Eye (tissue), 1 donor: ENCODE measurements at places on chromosomes 7 and 10.
A peak's percentile ranks its signal among the peaks of the same experiment; 100 is the strongest.

DNA sequence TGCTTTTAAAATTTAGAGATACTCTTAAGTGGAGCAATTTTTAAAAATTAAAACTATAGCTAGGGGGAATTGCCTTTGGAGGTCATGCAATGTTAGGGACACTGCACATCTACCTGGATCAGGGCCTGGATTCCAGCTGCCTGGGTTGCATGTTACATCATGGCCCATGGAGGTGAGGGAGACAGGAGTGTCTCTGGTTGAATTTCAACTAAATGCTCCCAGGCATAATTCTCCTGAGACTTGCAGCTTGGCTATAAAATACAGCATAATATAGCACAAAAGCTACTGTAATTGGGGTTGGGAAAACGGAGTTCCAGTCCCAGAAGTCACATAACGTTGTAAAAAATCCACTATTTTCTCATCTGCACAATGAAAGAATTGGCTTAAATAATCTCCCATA, 782.5 kb downstream of the LRMDA start:
- no peak for DNase-seq

GRCh38 chr10:131561897-131562296, 250.4 kb upstream of the TCERG1L start:
- no peak for DNase-seq

- no peak for DNase-seq
These were observed 42.2 kb upstream of the MXI1 start for GRCh38 chr10:110165239-110165638.

DNA sequence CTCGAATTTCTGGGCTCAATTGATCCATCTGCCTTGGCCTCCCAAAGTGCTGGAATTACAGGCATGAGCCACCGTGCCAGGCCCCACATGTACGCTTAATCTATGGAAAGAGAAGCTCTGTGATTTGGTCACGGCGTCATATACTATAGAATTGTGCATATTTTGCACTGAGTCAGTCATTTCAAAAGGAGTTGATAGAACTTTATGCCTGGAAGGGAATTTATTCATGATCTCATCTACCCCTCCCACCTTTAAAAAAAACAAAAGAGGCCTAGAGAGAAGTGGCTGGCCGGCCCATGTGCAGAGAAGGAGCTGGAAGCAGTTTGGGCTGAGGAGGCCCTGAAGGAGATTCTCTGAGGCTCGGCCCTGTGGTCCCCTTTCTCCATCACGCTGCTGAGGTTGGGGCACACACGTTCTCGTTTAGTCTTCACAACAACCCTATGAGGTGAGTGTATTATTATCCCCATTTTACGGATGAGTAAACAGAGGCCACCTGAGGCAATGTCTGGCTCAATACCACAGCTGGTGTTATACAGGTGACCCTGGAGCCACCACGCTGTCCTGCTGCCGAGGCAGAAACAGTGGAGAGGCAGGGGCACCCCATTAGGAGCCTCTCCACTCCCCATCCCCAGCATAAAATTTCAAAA, 47.2 kb upstream of the ZRANB1 start:
- DNase-seq, result no peak

- DNase-seq, result peak; percentile 88
These were observed 23.6 kb upstream of the VPS41 start for GRCh38 chr7:38932509-38933168.

- DNase-seq, result no peak
These were observed 24.9 kb downstream of the CALD1 start for GRCh38 chr7:134804351-134804750.

DNA sequence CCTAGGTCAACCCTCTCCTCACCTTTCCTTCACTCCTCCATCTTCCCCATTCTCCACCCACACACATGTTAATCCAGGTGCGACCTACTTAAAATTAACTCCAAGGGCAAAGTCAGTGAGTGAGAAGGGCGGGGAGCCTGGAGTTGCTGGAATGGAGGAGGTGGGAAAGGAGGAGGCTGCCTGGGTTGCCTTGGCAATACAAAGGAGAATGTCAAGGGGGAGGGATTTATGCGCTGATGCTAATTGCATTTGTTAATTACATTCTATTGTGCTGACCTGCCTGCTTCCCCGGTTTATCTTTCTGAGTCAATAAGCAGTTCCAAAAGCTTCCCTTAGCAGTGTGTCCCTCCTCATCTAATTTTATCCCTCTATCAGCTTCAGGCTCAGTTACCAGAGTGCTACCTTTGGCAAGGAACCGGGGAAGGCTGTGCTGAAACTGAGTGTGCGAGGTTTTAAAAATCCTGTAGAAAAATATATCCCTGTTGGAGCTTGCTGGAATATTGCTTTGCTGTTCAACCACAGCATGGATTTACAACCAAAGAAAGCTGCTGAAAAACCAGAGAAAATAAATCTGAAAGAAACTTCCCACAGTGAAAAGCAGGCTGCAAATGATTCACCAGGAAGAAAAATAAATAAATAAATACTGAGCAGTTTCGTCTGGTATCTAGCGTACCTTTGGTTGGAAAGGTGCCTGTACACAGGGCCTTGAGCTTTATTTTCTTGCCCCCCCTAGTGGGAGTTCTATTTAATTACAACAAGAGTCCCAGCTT, 113.2 kb upstream of the DGKB start:
- DNase-seq, result peak; percentile 83

- no peak for DNase-seq
These were observed 49.4 kb downstream of the FRMPD2 start for GRCh38 chr10:48224979-48225560.

GRCh38 chr7:155741805-155742204, 70.5 kb downstream of the SHH start:
- no peak for DNase-seq

- DNase-seq, result peak; percentile 87
These were observed 938 bp upstream of the CADPS2 start for GRCh38 chr7:122887198-122887597.

GRCh38 chr7:601595-602340, 82.1 kb upstream of the PDGFA start:
- no peak for DNase-seq

DNA sequence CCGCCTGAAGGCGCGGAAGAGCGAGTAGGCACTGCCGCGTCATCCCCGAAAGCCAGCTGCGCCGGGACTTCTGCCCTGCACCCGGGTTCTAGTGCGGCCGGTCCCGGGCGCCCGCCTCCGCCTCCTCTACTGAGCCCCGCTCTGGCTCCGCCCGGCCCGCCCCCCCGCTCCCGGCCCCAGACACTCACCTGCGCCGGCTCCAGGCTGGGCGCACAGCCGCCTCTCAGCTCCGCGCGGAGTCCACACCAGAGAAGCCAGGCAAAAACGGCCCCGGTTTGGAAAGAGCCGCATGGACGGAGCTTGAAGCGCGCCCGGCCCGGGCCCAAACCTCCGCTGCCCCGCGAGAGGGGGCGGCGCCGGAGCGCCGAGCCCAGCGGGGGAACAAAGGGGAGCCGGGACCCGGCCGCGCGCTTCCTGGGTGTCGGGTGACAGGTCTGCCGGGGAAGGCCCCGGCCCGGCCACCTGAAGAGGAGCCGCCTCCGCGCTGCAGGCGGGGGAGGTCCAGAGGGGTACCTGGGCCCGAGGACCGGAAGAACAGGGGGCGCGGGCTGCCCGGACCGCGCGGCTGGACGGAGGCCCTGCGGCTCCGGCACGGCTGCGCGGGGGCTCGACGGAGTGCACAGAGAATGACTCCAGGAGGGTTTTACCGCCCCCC, 168.2 kb downstream of the NRF1 start:
- peak; percentile 70 for DNase-seq

GRCh38 chr7:134640842-134641715, 5.6 kb upstream of the BPGM start:
- DNase-seq, result no peak

- no peak for DNase-seq
These were observed 53.5 kb upstream of the ARHGAP21 start for GRCh38 chr10:24777196-24777595.

DNA sequence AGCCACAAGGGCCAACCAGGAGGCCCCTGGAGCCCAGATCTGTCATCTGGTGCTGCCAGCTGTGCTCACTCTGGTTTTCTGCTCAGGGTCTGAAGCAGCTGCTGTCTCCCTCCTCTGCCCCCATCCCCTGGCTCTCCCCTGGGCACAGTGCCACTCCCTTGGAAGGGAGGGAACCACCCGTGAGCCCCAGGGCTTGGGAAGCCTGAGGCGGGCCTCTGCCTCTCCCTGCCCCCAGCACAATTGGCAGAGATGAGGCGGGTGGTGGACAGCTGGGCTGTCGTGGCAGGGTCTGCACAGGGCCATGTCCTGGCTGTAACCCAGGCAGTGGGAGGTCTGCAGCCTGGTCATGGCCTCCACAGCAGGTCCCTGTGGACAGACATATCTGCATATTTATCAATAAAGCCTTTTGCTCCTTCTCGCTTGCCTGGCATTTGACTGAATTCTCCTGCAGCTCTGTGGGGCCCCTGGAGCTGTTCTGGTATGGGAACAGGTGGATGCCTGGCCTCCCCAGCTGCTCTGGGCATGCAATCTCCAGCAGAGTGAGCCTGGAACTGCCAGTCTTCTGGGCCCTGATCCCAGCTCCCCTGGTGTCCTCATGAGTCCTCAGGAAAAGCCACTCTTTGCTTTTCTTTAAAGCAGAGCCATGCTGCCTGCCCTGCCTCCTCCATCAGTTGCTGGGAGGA, 1.6 kb upstream of the ANKRD2 start:
- peak; percentile 24 for DNase-seq

DNA sequence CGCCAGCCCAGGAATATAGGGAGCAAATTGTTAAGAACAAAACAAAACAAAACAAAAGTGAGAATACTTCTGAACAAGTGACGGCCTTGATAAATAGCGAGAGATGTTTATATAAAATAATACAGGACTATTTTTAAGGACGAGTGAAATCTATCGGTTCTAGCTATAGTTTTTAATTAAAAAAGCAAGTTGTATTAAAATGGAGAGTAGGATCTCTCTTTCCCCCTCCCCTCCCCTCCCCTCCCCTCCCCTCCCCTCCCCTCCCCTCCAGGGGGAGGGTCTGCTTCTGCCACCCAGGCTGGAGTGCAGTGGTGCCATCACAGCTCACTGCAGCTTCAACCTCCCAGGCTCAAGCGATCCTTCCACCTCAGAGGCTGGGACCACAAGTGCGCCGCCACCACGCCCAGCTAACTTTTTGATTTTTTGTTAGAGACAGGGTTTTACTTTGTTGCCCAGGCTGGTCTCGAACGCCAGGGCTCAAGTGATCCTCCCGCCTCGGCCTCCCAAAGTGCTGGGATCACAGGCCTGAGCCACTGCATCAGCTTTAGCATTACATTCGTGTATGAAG, 440 bp upstream of the TCAF1 start:
- no peak for DNase-seq

GRCh38 chr7:42650171-42650570, 261.7 kb downstream of the C7orf25 start:
- no peak for DNase-seq

DNA sequence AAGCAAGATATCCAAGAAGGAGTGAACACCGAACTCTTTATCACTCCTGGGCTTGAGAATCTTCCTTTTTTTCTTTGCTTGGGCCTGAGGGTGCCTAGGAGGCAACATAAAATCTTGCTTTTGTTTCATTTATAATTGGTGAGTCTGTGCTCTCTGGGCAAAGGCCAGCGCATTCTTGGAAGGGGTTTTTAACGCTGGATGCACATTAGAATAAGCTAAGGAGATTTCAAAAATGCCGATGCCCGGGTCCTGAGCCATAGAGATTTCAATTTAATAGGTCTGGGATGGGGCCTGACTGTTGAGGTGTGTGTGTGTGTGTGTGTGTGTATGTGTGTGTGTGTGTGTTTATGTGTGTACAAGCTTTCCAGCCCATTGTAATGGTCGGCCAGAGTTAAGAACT, 62.0 kb upstream of the SORCS3 start:
- DNase-seq, result peak; percentile 23

- DNase-seq, result no peak
These were observed 50.1 kb downstream of the PLEKHA8 start for GRCh38 chr7:30078280-30078679.

- DNase-seq, result no peak
These were observed 170.9 kb upstream of the ASAH2 start for GRCh38 chr10:50422259-50422658.

- no peak for DNase-seq
These were observed 146.5 kb upstream of the PRSS1 start for GRCh38 chr7:142602756-142603155.

- no peak for DNase-seq
These were observed 4.6 kb downstream of the BHLHA15 start for GRCh38 chr7:98215561-98216495.

DNA sequence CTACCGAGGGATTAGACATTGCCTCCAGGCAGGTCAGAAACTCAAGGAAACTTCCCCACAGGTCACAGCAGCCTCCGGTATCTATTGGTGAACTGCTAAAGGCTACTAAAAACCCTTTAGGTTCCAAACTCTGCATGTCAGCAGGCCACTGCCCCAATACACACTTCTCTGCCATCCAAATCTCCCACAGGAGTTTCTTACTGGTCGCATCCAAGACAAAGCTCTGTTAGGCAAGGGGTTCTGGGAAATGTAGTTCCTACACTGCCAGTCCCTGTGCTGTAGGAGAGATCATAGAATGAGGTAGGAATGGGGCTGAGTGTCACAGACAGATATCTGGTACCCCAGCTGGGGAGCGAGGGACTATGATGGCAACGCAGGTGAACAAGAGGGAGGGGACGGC, 757.0 kb upstream of the C7orf33 start:
- peak; percentile 24 for DNase-seq

GRCh38 chr10:13078912-13079775, 20.8 kb upstream of the OPTN start:
- DNase-seq, result no peak

DNA sequence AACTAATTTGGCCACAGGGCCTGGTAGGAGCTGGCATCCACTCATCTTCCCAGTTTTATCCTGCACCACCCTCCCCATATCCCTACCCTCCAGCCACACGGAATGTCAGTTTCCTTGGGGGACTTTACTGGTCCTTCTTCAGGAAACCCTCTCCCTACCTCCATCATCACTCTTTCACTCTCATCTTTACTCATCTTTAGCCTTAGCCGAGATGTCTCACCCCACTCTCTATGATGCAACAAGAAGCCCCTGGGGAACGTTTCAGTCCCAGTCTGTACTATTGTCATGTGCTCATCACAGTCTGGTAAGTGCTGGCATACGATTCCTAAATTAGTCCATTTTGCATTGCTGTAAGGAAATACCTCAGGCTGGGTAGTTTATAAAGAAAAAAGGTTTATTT, 34.9 kb upstream of the TMEM248 start:
- no peak for DNase-seq

- DNase-seq, result no peak
These were observed 22.1 kb upstream of the PRKG1 start for GRCh38 chr10:51052163-51052562.

- no peak for DNase-seq
These were observed 27.8 kb downstream of the NET1 start for GRCh38 chr10:5440206-5440605.
